ENCODE measurements at places on chromosomes 5 and 9. TPM values are rescaled to one million over a fixed set of nuclear protein-coding genes. Genes with fewer than 3 reads are reported as not detected.

SPATA9 gene
- 0.68 TPM for total RNA-seq

PCDHGA7 gene
- 0.32 TPM for total RNA-seq

C9orf153 gene
- 0.19 TPM for total RNA-seq

PCDHGA10 gene
- 18.4 TPM for total RNA-seq

NKD2 gene
- 20.6 TPM for total RNA-seq

C5orf22 gene
- 31.3 TPM for total RNA-seq

DNA sequence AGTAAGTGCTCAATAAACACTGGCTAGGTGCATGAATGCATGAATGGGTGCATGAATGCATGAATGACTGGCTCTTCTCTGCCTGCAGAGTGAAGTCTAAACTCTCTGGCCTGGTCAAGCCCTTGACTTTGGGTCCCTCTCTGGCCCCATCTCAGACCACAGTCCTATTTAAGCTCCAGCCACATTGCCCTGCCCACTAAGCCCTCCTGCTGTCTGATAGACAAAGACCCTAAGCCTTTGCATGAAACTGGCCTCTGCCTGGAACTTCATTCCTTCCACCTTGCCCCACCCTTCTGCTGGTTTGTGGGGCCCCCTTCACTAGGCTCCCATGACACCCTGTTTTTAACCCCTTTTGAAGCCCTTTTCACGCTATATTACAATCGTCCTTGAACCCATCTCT, 202.4 kb downstream of the TTLL11 start:
- H3K4me1 ChIP-seq, result peaks cover 13% of the 10 kb centered on the region
- H3K4me3 ChIP-seq, result no peak overlapping the region
- H3K27me3 ChIP-seq, result peaks cover 67% of the 10 kb centered on the region
- DNase-seq, result no peak
- H3K36me3 ChIP-seq, result no peaks in the 10 kb centered on the region
- H3K27ac ChIP-seq, result no peak overlapping the region

GRCh38 chr5:57804505-57804904, 321.9 kb upstream of the ACTBL2 start:
- no peak for DNase-seq
- no peak overlapping the region for H3K27ac ChIP-seq
- H3K27me3 ChIP-seq, result no peaks in the 10 kb centered on the region
- H3K4me1 ChIP-seq, result no peaks in the 10 kb centered on the region
- no peak overlapping the region for H3K4me3 ChIP-seq
- no peaks in the 10 kb centered on the region for H3K36me3 ChIP-seq

DNA sequence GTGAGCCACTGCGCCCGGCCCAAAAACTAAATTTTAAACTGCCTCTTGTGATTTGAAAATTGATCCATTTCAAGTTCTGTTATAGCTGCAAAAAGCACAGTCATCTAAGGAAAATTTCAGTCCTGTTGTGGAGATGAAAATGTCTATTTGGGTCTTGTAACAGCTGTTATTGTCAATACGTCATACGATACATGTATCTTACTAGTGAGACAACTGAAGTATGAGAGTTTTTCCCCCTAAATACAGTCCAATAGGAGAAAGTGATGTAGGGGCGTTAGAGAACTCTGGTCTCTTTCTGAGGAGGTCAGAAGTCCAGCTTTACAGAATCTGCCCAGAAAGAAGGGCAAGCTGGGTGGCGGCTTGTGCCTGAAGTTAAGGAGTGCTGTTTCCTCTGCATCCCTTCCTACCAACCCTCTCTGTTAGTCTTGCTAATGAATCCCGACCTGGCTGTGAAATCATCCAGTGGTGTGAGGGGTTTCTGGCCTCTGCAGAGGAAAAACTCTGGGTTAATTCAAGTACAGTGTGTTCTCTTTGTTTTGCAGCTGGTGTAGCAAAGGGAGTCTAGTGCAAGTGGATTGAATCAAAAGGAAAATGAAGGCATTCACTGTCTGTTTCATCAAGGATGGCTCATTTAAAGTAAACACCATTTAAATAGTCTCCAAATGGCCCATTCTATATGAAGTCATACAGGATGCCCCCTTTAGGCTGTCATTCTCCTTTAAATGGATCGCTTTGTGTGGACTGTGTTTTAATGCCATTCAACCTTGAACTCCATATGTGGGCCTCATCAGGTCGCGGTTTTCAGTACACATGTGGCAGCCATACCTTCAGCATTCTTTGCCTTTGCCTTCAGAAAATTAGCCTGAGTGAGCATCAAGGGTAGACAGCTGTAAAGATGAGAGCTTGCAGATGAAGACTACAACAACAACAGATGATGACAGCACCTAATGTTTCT, 59.0 kb downstream of the AOPEP start:
- H3K4me3 ChIP-seq, result no peak overlapping the region
- H3K36me3 ChIP-seq, result no peaks in the 10 kb centered on the region
- H3K27me3 ChIP-seq, result no peaks in the 10 kb centered on the region
- peaks cover 18% of the 10 kb centered on the region for H3K4me1 ChIP-seq
- peak overlapping the region; percentile 28 for H3K27ac ChIP-seq
- no peak for DNase-seq

- DNase-seq, result no peak
- H3K4me3 ChIP-seq, result no peak overlapping the region
- no peak overlapping the region for H3K27ac ChIP-seq
- H3K4me1 ChIP-seq, result peaks cover 5% of the 10 kb centered on the region
- H3K27me3 ChIP-seq, result no peaks in the 10 kb centered on the region
- H3K36me3 ChIP-seq, result no peaks in the 10 kb centered on the region
These were observed 2.2 kb downstream of the HSD17B3 start for GRCh38 chr9:96299823-96300222.

- no peaks in the 10 kb centered on the region for H3K27me3 ChIP-seq
- no peak overlapping the region for H3K4me3 ChIP-seq
- no peak overlapping the region for H3K27ac ChIP-seq
- peaks cover 10% of the 10 kb centered on the region for H3K36me3 ChIP-seq
- DNase-seq, result no peak
These were observed 8.7 kb downstream of the HMGCS1 start for GRCh38 chr5:43304525-43304924.

- no peak overlapping the region for H3K4me3 ChIP-seq
- H3K27ac ChIP-seq, result no peak overlapping the region
- DNase-seq, result no peak
- peaks cover 8% of the 10 kb centered on the region for H3K36me3 ChIP-seq
These were observed 385.5 kb downstream of the ADGRV1 start for GRCh38 chr5:90944116-90944515.

DNA sequence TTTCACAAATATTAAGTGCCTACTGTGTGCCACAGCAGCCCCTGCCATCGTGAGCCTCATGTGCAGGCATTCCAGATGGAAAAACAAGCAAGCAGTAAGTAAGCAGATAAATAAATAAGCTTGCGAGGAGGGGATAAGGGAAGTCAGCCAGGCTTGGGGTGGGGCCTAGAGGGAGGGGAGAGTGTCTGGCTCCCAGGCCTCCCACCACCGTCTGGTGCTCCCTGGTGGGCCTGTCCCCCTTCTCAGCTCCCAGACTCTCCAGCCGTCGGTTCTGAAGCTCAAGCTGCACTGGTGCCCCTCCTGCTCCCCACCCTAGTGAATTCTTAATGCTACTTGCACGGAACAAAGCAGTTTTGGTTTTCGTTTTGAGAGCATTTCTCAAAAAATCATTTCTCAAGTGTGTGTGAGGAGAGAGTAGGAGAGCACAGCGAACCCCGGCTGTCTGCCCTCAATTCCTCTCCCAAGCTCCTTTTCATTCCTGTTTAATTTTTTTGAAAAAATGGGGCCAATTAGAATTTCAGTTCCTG, 6.6 kb upstream of the IER5L start:
- no peak overlapping the region for H3K27ac ChIP-seq
- H3K4me3 ChIP-seq, result no peak overlapping the region
- DNase-seq, result no peak
- peaks cover 46% of the 10 kb centered on the region for H3K4me1 ChIP-seq
- H3K27me3 ChIP-seq, result no peaks in the 10 kb centered on the region
- no peaks in the 10 kb centered on the region for H3K36me3 ChIP-seq

- no peak for DNase-seq
- H3K27ac ChIP-seq, result no peak overlapping the region
- no peak overlapping the region for H3K4me3 ChIP-seq
- H3K36me3 ChIP-seq, result peaks cover 11% of the 10 kb centered on the region
- H3K4me1 ChIP-seq, result peaks cover 3% of the 10 kb centered on the region
These were observed 48.3 kb downstream of the SFXN1 start for GRCh38 chr5:175526691-175527090.

- H3K27me3 ChIP-seq, result no peaks in the 10 kb centered on the region
- H3K4me3 ChIP-seq, result no peak overlapping the region
- no peaks in the 10 kb centered on the region for H3K36me3 ChIP-seq
- DNase-seq, result no peak
- no peaks in the 10 kb centered on the region for H3K4me1 ChIP-seq
- no peak overlapping the region for H3K27ac ChIP-seq
These were observed 165.1 kb downstream of the PLK2 start for GRCh38 chr5:58294598-58295305.

- no peak overlapping the region for H3K4me3 ChIP-seq
- H3K4me1 ChIP-seq, result peaks cover 3% of the 10 kb centered on the region
- no peaks in the 10 kb centered on the region for H3K36me3 ChIP-seq
- no peaks in the 10 kb centered on the region for H3K27me3 ChIP-seq
These were observed 167.0 kb downstream of the FGF18 start for GRCh38 chr5:171586436-171586835.

DNA sequence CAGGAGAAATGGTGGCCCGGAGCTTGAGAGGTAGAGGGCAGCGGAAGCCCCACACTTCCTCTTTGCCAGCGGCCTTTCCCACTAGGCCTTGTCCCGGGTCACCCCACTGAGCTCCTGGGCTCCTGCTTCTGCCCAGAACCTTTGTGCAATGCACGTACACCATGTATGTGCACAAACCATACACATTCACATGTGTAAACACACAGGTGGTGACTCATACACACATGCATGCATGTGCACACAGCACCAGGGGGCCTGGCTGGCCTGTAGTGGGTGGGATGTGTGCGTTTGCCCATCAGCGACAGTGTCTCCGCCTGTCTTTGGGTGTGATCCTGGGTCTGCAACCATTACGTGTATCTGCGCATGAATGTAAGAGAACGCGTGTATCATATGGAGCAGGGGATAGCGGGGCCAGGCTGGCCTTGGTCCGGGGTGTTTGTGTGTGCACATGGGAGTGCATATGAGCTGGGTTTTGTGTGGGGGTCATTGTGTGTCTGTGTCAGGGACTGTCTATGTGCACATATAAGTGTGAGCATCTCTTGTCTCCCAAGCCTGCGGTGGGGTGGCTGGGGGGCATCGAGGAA, 43.7 kb downstream of the PSD2 start:
- no peaks in the 10 kb centered on the region for H3K4me1 ChIP-seq
- no peak overlapping the region for H3K27ac ChIP-seq
- peaks cover 22% of the 10 kb centered on the region for H3K27me3 ChIP-seq
- DNase-seq, result no peak
- H3K4me3 ChIP-seq, result no peak overlapping the region

GRCh38 chr5:66739951-66740350, 143.8 kb downstream of the MAST4 start:
- peaks cover 13% of the 10 kb centered on the region for H3K4me1 ChIP-seq
- no peak for DNase-seq
- no peak overlapping the region for H3K4me3 ChIP-seq
- H3K36me3 ChIP-seq, result no peaks in the 10 kb centered on the region
